CD4-positive, alpha-beta T cell treated with Interleukin-12 subunit alpha and Interleukin-12 subunit beta, for 1 hour (primary cell): ENCODE measurements at places on chromosomes 13 and 19.

GRCh38 chr13:60226507-60226906 is 62.8 kb upstream of the DIAPH3 start:
- no peak for DNase-seq

- DNase-seq: no peak
Measured at GRCh38 chr13:113748101-113748861, 10.7 kb upstream of the TMEM255B start.

DNA sequence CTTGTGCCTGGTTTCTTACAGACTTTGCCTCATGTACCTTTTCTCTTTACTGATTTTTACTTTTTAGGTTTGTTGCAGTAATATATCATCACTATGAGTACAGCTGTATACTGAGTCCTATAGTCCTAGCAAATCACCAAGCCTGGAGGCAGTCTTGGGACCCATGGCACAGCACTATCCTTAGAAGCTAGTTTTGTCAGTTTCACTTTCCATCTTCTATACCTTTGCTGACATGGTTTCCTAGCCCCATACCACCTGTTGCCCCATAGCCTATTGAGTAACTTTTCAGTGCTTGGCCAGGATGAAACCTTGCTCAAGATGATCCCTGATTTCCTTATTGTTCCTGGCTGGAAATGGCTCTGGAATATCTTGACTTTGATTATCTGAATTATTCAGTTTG is 826.4 kb downstream of the GPC5 start:
- DNase-seq: no peak

DNA sequence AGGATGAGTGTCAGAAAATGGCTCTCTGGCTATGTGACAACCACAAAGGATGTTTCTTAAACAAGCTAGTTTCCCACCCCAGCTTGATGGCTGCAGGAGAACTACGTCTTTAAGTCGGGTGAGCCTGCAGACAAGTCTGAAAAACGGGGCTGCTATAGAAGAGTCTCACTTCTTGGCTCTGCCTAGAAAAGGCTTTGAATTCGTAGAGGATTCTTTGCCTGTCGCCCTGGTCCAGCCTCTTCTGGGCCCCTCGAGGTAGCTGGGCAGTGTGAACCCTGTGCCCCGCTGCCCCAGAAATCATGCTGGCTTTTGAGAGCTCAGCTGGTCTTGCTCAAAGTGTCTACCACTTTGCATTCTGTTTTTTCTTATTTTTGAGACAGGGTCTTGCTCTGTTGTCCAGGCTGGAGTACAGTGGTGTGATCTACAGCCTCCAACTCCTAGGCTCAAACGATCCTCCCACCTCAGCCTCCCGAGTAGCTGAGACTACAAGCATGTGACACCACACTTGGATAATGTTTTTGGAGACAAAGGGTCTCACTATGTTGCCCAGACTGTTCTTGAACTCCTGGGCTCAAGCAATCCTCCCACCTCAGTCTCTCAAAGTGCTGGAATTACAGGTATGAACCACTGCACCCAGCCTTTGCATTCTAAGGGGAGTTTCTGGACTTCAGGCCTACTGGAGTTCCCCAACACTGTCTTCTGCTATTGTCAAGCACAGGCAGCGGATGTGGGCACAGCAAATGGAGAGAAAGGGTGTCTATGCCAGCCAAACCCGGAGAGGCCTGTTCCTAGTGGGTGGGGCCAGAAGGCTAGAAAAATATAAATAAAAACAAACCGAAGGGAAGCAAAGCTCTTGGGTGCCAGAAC is 6.5 kb downstream of the CEBPA start:
- DNase-seq: peak; percentile 27

GRCh38 chr19:10872546-10873107 is 1.3 kb downstream of the CARM1 start:
- DNase-seq: no peak

- no peak for DNase-seq
Measured at GRCh38 chr13:64900039-64900438, 2330.1 kb downstream of the PCDH9 start.

DNA sequence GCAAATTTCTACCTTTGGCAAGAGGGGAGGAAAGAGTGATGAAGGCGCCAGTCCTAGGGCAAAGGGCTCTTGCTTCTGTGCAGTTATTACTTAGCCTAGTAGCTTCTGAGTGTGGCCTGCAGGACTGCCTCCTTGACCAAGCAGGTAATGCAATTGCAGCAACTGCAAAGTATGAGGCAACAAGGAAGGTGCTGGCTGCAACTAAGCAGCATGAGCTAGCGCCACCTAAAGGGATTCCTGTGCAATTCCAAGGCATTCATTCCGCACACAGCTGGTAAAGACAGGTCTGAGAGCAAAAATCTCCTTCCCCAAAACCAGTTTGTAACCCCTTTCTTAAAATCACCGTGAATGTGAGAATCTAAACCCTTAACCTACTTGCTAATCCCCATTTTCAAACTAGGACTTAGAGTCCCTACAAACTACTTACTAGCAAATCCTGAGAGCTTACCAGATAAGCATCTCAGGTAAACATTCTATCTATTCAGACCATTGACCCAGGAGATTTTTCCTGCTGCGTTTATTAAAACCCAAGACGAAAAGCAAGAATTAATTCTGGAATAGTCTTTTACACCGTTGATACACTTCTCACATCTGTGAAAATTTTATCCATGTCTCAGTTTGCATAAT is 62.9 kb downstream of the DCT start:
- DNase-seq: no peak

GRCh38 chr13:46550822-46551221 is 2.1 kb upstream of the LRCH1 start:
- DNase-seq: no peak

DNA sequence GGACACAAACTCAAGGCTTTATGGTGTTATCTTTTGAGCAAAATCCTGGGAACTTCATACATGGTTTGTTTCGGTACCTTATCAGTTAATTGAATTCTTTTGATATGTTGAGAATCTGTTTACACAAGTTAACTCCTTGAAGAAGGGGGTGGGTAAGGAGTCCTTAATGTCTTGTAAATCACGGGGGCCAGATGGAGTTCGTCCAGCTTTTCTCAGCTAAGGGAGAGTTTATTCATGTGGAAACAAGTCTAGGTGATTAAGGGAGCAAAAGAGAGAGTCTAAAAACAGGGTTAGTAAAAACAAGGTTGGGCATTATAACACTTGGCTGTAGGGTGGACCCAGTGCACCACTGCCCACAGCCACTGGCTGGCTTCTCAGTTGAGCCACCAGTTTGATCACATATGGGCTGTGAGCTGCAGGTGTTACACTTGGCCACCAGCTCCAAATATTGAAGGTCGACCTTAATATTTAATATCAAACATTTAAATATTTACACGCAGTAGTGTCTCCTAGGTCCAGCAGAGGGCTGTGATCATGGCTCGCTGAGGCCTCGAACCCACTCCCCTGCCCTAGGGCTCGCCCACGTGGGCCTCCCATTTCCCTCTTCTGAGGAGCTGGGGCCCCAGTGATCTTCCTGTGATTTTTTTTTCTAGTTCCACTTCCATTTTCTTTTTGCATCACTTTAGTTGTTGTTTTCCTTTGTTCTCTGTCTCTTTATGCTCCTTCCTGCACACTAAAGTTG is 21.0 kb upstream of the ZNF43 start:
- DNase-seq: no peak

- no peak for DNase-seq
Measured at GRCh38 chr13:43544631-43545030, 242.1 kb downstream of the ENOX1 start.

DNA sequence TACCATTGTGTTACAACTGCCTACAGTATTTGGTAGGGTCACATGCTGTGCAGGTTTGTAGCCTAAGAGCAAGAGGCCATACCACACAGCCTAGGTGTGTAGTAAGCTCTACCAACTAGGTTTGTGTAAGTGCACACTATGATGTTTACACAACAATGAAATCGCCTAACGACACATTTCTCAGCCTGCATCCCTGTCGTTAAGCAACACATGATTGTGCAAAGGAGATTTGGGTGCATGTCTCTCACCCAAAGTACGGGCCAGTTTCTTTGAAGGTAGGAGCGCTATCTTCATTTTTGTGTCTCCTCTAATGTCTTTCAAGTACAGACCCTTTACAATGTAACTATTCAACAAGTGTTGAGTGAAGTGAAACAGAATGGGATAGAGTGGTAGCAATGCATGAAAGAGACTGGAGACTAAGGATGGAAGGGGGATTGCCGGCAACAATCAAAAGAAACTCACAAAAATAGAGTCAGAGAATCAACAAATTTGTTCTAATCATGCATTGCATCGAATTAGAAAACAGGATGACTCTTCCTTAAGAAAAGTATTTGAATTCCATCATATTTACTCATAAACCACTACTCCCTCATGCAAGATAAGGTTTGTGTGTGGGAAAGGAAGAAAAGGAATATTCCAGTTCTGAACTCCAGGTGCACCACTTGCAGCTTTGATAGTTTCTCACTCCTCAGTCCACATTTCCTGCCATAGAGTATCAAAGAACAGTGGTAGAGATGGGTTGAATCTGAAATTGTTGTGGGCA is 60.2 kb upstream of the TNFRSF19 start:
- DNase-seq: no peak

DNA sequence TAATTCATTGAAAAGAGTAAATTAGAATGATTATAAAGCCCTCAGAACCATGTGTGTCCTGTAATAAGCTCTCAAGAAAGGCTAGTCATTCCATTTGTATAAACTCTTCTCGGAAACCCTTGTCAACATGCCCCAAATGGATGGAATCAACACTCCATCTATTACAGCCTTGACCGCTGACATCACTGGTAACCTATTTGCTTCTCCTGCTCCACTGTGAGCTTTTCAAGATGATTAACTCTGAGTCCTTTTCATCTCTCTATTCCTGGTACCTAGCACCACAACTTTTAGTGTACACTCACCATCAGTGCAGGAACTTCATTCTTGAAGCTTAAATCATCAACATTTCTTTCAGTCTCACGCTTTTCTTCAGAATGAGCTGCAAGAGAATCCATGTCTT is 612.0 kb downstream of the DCT start:
- no peak for DNase-seq

DNA sequence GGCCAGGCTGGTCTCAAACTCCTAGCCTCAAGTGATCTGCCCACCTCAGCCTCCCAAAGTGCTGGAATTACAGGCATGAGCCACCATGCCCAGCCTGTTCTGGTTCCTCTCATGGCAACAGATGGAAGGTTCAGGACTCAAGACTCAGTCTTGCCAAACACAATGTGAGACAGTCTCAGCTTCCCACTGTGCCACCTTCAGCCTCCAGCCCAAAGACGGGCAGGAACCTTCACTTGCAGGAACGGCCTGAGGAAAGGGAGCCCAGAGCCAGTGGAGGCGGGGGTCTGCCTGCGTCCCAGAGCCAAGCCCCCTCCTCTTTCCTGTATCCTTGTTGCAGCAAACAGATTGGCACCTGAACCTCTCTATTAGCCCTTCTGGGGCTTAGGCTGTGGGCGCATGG is 2.9 kb upstream of the CHST8 start:
- DNase-seq: no peak

DNA sequence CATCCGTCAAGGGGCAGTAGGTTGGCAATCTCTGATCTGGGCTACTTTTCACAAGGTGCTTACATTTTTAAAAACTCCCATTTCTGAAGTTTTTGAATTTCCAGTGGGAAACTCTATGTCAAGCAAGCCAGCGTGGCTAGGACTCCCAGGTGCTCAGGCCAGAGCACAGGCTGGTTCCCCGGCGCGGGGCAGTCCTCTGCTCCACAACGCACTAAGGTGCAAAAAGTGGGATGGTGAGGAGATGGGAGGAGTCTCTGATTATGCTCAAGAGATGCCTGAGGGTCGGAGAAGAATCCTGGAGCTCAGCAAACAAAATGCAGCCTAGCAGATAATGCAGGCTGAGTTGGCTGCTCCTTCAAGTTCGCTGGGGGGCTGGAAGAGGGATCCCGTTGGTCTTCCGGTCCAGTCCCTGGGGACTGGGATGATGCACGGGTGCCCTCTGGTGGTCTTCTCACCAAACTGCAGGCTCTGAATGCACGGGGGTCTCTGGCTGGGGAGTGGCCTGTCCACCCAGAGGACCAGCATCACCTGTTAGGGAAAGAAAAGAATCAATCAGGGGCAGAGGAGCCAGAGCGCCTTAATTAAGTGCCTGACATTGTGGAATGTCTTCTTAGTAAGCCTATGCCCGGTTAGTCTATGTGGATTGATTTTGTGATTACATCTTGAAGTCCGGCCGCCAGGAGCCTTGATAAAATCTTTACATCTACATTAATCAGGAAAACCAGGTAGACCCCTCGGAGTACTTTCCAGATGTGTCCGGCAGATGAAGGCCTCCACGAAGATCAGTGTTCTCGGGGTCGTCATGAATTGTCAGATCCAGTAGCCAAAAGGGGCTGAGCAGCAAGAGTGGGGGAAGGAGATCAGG is 244.4 kb upstream of the MAB21L1 start:
- peak; percentile 9 for DNase-seq

GRCh38 chr13:47066226-47066625 is 169.4 kb upstream of the HTR2A start:
- DNase-seq: no peak

- DNase-seq: no peak
Measured at GRCh38 chr13:100517728-100518127, 70.9 kb downstream of the GGACT start.

DNA sequence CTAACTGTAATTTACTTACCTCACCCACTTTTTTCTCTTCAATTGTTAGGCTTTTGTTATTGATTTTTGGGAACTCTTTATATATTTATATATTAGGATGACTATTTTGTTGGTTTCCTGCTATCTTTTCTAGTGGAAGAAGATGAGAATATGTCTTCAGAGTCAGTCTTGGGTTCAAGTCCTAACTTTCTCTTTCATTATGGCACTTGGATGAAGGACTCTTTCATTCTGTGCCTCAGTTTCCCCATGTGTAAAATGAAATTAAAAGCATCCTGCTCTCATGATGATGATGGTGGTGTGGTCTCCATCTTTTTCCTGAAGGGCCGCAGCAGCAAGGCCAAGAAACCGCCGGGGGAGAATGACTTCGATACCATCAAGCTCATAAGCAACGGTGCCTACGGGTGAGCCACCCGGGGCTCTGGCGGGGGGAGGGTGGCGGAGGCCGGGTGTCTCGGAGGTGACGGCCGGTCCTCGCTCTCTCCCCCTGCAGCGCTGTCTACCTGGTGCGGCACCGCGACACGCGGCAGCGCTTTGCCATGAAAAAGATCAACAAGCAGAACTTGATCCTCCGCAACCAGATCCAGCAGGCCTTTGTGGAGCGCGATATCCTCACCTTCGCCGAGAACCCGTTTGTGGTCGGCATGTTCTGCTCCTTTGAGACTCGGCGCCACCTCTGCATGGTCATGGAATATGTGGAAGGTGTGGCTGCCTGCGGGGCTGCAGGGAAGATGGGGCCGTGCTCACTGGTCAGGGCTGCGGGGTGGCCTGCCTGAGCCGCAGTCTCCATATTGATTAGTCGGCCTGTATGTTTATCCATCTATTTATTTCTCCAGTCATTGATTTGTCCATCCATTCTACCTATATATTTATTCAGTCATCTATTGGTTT is 20.0 kb downstream of the MAST1 start:
- DNase-seq: no peak

DNA sequence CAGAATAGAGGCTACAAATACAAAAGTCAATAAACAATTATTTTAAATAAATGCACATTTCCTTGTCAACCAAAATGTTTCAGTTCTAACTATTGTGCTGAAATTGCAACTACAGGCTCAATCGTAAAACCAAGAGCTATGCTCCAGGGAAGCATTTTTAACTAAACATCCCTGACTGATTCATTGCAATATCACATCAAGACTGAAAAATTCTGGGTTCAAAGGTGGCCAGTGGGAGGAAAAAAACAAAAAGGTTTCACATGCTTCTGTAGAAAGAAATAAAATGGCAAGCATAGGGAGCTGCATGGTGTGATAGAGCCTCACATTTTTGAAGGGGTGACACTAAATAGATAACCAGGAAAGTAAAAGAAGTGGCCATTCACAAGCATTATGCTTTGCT is 862.8 kb downstream of the PCDH9 start:
- no peak for DNase-seq
